HCT116 (cell line): ENCODE measurements at places on chromosomes 2 and 18. TPM values are rescaled to one million over a fixed set of nuclear protein-coding genes. Genes with fewer than 3 reads are reported as not detected.

ITPRIPL1 gene
- total RNA-seq: 12.4 TPM

RAPGEF4 gene
- 0.59 TPM for total RNA-seq

GNAL gene
- total RNA-seq: 4.6 TPM

IL36A gene
- total RNA-seq: not detected

UPP2 gene
- total RNA-seq: not detected

LOXHD1 gene
- total RNA-seq: not detected
